Activated CD4-positive, alpha-beta T cell treated with anti-CD3 and anti-CD28 coated beads, Interleukin-2, amount 50 U/mL, for 24 hours (primary cell): ENCODE measurements at places on chromosomes 2 and 18.

- DNase-seq = no peak
These were observed 24.0 kb downstream of the CERKL start for GRCh38 chr2:181632733-181633401.

GRCh38 chr2:128317181-128317898, 1.3 kb downstream of the HS6ST1 start:
- DNase-seq = no peak

GRCh38 chr2:234682492-234683228, 185.8 kb upstream of the ARL4C start:
- no peak for DNase-seq

GRCh38 chr2:174051741-174052583, 86.8 kb upstream of the SP3 start:
- no peak for DNase-seq

DNA sequence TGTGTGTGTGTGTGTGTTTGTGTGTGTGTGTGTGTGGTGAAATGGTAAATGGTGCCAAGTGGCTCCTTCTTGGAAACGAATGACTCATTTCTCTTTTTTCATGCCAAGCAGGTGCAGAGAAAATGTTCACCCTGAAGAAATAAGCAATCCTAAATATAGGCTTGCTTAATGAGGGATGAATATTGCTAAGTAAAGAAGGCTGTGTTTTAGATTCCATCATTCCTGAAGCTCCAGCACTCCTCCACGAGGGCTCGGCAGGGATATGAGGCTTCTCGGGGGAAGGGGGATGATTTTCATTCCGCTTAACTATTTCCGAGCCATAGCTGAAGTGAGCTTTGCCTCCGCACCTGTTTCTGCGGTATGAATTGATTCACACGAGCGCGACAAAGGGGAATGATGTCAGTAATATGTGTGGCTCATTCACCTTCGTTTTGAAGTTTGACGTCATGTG, 72.9 kb downstream of the TSN start:
- DNase-seq = no peak

GRCh38 chr2:222707689-222708273, 36.3 kb downstream of the MOGAT1 start:
- no peak for DNase-seq

DNA sequence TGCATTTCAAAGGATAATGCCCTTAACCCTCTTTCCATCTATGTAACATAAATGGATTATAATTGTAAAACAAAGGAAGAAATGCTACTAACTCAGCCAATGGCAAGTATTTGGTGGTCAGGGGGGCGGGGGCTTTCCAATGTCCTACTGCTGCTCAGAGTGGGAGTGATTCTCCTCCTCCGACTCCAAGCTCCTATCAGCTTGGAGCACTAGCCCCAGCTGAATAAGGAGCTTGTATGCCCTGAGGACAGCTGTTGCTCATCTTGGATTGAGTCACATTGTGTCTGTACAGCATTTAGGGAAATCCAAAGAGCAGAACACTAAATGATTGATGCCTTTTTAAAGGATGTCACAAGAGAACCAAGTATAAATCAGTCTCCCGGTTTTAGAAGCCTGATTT, 105.6 kb upstream of the ZNF521 start:
- DNase-seq = no peak

DNA sequence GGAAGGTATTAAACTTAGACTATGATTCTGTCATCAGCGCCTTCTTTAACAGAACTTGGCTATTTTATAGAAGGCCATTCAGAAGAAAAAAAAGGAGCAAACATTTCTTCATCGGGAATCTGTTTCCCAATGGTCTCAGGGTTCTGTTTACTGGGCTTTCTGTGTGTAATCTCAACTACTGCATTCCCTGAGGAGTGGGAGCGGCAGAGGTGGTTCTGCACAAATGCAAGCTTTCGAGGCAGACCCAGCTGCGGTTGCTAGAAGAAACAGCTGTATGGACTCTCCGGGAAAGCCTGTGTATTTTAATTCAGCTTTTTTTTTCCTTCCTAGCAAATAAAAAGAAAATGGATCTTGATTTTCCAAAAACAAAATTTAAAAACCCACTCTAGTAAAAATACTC, 250.7 kb downstream of the NAPG start:
- no peak for DNase-seq

DNA sequence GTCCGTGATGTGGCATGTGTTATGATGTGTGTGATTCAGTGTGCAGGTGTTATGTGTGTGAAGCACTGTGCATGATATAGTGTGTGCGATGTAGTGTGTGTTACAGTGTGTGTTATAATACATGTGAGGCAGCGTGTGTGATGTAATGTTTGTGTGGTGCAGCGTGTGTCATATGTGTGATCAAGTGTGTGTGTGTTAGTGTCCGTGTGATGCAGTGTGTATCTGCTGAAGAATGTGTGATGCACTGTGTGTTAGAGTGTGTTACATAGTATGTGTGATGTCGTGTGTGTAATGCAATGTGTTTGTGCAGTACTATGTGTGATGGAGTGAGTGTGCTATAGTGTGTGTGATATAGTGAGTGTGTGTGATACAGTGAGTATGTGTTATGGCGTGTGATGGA, 182.8 kb upstream of the SOX11 start:
- no peak for DNase-seq

GRCh38 chr18:33676593-33676992, 98.6 kb downstream of the ASXL3 start:
- no peak for DNase-seq

GRCh38 chr2:231169488-231169887, 28.9 kb upstream of the ARMC9 start:
- DNase-seq = no peak

DNA sequence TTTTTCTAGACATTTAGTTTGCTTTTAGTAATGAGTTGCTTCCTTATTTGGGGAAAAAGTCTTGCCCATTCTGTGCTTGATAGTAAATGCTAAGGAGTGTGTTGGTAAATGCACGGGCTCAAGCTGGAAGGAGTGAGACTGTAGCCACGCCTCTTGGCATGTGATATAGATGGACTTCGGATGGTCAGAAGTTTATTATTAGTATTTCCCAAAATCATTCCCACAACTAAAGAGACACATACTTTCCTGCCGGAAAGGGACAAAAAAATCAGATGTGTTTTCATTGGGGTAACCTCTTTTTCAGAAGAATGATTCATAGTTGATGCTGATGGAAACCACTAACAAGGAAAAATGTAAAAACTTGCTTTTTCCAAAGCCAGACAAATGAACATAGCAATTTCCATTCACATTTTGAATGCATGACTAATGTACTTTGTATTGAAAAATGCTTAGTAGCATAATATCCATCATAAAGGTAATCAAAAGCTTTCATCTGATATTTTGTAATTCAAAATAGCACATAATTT, 133.2 kb downstream of the ZNF532 start:
- DNase-seq = no peak

DNA sequence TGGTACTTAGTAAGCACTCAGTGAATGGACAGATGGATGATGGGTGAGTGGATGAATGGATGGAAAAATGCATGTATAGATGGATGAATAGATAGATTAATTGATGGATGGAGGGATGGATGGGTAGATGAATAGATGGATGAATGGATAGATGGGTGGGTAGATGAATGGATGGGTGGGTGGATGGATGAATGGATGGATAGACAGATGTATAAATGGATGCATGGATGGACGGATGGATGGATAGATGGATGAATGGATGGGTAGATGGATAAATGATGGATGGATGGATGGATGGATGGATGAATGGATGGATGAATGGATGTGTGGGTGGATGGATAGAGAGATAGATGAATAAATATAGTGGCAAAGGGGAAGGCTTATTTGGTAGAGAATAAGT, 83.6 kb downstream of the ACOXL start:
- DNase-seq = no peak

DNA sequence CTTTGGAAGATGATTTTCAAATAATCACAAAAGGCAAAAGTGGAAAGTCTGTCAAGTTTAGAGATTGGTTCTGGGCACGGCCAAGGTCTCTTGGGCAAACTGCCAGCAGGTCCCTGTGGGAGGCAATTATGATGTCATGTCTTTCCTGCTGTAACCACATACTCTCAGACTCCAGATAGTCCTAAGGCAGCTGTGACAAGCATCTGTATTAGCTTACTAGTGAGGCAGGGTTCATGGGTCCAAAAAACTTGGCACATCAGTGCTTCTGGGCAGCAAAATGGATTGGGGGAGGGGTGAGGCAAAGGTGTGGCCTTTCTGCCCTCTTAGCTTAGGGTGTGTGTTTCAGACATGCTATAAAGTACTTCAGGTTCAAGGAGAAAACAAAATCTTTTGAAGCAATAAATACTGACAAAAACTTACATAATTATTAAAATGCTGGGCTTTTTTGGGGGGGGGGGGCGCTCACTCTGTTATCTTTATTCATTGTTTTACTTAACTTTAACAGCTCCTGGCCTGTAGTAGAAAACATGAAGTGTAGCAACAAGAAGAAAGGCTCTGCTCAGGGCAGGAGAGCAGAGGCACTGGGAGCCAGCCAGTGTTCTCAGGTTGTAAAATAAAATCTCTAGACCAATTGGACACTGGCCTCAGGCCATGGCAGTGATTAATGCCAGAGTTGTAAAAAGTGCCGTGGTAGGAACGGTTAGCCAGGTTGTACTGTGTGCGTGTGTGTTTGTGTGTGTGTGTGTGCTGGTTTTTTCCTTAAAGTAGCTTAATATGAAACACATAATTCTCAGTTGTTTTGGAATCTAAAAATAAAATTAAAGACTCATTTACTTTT, 14.3 kb upstream of the TANC1 start:
- peak; percentile 35 for DNase-seq

GRCh38 chr2:123651151-123651550, 373.9 kb upstream of the CNTNAP5 start:
- DNase-seq = no peak

GRCh38 chr2:4354164-4354563, 650.8 kb downstream of the DCDC2C start:
- DNase-seq = no peak

- no peak for DNase-seq
These were observed 372.8 kb upstream of the MYT1L start for GRCh38 chr2:2703762-2704427.

GRCh38 chr2:44620189-44620990, 258.6 kb downstream of the CAMKMT start:
- DNase-seq = no peak

GRCh38 chr2:236063994-236064393, 104.2 kb downstream of the GBX2 start:
- no peak for DNase-seq

GRCh38 chr2:112839407-112840067, 3.0 kb upstream of the IL1B start:
- no peak for DNase-seq

GRCh38 chr18:70046796-70047195, 99.1 kb upstream of the CD226 start:
- DNase-seq = no peak

GRCh38 chr2:159891917-159892730, 94.1 kb upstream of the CD302 start:
- no peak for DNase-seq

GRCh38 chr2:121263996-121264715, 20.8 kb downstream of the TFCP2L1 start:
- no peak for DNase-seq

DNA sequence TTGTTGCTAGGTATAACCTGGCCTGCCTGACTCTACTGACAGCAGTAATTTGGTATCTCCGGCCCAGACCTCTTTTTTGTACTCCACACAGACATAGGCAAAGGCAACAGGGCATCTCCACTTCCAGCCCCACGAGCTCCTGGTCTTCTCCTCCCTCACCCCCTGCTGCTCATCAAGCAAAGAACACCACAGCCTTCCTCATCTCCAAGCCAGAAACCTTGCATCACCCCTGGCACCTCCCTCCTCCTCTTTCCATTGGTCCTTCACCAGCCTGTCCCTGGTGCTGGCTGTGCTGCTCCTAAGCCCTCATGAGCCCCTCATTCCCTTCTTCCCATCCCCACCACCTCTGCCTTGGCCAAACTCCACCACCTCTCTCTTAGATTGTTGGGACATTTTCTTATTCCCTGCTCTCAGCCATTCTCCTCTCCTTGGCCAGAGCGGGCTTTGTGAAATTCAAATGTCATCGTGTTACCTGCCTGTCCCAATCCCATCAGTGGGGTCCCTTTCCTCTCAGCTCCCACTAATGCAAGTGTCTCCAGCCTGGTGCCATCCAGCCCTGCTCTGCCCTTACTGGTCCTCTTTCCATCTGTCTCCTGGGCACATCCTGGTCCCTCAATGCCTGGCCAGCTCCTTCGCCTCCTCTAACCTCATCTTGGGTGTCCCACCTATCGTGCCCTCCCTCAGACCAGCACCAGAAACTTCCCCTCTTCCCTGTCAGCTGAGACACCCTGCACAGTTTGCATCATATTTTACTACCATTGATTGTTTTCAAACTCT, 77.4 kb downstream of the INHBB start:
- DNase-seq = no peak

DNA sequence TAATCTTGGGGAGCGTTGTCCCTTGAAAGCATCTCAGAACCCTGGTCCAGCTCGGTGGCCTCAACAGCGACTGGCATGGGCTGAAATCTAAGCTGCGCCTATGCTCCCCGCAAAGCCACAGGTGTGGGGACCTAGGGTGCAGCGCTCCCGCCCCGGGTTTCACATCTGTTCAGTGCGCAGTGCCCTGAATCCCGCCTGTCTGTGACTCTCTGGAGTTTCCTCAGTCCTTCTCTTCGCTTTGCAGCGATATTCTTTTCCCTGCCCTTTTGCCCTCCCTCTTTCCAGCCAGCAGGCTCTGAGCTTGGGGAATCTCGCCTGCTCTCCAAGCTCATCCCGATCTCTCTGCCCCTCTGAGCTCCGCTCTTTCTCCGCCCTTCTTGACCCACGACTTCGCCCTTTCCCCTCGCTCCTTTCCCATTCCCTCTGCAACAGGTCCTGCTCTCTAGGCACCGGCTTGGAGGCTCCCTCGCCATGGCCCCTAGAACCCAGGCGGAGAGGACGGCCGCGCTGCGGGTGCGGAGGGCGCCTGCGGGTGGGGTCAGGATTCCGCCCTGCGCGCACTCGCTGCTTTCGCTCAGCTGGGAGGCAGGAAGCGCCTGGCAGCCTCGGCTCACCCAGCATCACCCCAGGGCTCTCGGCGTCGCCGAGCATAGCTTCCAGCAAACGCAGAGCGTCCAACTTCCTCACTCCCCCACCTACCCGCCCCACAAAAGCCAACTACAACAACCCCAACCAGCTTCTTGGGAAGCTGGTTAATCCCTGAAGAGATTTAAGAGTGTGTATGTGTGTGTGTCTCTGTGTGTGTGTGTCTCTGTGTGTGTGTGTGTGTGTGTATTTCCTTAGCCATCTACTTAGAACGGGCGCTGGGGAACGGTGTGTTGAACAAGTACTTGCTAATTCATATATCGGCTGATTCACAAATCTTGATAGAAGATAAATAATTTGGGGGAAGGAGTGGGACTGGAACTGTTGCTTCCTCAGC, 1.1 kb downstream of the GRP start:
- DNase-seq = no peak
